ENCODE measurements at places on chromosomes 6 and 20.

DNA sequence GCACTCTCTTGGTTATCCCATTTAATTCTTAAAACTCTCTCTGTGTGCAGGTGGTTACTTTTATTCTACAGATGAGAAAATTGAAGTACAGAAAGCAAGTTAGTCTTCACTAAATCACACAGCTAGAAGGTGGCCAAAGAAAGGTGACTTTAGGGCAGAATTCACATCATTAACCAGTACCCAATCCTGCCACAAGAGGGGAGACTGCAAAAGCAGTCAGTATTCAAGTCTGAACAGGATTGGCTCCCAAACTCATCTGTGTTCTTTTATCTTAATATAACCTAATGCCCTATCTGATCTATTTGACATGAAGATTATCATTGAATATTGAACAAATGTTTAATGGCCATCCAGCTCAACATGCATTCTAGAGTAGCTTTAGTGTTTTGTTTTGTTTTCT lies 225.3 kb upstream of the FAM83B start:
- no peak for DNase-seq

DNA sequence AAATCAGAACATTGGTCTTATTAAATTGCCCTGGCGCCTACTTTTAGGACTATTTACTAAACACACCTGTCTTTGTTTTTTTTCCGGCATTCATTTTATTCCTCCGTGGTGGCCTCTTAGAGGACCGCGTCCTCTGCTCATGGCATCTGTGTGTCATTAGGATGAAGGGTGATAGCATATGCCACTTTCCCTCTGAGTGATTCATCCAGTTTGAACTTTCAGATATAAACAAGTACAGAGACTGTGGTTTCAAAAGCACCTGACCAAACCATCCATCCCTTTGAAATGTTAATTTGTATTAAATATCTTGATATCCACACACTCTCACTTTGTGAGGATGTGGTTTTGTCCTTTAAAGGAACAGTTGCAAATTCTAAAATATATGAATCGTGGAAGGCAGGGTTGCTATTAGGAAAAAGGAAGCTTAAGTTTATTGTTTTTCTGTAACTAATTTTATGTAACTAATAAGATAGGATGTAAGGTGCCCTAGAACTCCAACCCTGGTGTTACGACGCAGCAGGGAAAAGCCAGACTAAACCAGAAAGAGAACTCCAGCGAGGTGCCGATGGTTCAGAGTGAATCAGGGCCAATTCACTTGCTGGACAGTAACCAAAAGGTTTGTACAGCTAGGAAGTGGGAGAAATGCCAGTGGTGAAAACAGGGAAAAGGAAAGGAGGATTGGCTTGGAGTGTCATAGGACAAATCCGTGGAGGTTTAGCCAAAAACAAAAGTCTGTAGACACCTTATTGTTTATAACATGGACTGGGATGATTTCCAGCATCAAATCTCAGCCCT lies 98.7 kb downstream of the SHLD1 start:
- DNase-seq = no peak

DNA sequence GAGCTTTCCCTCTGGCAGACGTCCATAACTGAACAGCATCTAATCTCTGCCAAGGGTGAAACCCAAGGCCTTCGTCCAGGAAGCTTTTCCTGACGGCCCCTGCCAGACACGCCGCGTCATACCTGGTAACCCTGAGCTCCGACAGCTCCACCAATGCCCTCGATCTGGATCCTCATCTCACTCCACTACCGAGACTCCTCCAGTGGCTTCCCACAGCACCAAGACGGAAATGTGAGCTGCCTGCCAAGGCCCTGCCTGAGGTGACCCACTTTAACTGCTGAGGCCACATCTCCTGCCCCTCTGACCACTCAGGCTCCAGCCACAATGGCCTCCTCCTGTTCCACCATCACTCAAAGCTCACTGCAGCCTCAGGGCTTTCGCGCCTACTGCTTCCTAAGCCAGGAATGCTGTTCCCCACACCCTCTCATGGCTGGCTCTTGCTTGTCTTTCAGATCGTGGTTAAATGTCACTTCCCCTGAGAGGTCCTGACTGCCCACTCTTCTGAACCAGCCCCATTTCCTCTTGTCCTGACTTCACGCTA lies 143.2 kb downstream of the PREX1 start:
- peak; percentile 39 for DNase-seq

DNA sequence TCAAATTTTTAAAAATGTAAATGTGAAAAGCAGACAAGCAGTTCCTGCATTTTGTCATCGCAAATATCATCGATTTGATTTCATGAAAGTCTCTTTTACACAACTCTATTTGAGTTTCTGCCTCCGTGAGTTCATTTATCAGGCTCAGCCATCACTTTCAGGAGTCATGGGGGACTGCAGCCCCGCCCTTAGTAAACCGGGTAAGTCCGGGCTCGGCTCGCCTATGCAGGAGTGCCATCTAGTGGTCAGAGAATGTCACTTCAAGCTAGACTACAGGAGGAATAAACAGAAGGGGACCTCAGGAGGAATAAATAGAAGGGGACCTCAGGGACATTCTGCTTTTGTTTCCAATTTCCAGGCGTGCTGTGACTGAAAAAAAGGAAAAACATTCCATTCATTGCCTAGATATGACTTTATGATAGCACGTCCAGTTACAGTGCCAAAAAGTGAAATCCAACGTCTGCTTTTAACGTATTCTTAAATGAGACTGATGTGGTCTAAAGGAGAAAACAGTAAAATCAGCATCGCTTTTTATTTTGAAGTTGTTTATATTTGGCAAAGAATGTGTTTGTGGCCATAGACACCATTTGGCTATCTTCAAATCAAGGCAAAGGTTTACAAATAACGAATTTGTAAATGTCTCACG lies 333.9 kb downstream of the HACE1 start:
- peak; percentile 66 for DNase-seq

DNA sequence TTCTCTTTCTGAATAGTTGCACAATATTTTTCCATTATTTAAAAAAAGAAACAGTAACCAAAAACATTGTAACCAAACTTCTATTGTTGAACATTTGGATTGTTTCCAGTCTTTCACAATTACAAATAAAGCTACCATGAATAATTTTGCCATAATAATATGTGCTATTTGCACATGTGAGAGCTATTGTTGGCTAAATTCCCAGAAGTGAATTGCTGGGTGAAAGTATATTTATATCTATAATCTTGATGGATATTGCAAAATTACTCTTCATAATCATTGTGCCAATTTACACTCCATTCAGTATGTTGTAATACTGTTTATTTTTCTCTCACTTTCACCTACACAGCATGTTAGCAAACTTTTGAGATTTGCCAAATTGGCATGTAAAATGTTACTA lies 36.6 kb upstream of the SLC22A16 start:
- DNase-seq = no peak

DNA sequence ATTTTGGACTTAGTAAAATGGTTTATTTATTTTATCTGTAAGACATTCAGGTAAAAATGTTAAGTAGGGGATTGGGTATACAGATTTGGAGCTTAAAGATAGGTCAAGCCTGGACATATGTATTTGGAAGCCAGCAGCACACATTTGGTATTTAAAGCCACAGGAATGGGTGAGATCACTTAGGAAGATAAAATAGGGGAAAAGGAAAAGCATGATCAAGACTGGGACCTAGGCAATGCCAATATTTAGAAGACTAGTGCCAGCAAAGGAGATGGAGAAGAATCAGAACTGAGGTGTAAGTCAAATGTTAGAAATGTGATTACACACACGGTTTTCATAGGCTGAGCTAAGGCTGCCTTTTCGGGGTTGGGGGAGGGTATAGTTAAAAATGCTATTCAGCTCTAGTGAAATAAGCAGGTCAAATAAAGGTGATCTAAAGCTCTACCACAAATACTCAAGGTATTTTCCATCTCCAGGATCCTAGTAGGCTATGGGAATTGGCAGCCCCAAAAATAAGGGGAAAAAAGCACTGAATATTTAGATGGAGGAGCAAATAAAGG lies 20.6 kb downstream of the SLC2A12 start:
- DNase-seq = no peak

DNA sequence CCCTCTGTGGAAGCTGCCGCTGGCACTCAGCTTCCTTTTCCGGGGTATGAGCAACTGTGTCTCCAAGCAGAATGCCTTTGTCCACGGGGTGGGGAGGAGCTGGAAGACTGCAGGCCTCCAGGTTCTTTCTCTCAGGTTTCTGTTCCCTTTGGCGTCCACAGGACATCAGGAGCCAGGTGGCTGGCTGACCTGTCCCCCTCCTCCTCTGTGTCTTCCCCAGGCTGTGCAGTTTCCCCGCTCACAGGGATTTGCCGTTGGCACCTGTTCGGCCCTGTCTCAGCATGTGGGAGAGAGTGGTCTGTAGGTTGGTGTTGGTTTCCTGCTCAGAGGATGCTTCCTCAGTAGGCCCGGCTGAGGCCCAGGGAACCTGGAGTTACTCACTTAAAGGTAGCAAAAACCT lies 43.5 kb downstream of the CDS2 start:
- no peak for DNase-seq

- DNase-seq = no peak
These were observed 66.6 kb downstream of the CLVS2 start for GRCh38 chr6:123062670-123063069.

DNA sequence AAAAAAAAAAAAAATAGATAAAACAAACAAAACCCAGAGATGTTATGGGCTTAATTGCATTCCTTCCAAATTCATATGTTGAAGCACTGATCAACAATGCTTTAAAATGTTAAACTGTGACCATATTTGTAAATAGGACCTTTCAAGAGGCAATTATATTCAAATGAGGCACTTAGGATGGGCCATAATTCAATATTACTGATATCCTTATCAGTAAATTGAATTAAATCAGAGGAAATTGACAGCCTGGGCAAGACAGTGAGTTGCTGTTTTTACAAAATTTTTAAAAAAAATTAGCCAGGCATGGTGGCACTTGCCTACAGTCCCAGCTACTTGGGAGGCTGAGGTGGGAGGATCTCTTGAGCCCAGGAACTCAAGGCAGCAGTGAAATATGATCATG lies 364.1 kb downstream of the GJA1 start:
- DNase-seq = no peak

GRCh38 chr6:42361036-42361435 lies 90.7 kb downstream of the TRERF1 start:
- DNase-seq = no peak

DNA sequence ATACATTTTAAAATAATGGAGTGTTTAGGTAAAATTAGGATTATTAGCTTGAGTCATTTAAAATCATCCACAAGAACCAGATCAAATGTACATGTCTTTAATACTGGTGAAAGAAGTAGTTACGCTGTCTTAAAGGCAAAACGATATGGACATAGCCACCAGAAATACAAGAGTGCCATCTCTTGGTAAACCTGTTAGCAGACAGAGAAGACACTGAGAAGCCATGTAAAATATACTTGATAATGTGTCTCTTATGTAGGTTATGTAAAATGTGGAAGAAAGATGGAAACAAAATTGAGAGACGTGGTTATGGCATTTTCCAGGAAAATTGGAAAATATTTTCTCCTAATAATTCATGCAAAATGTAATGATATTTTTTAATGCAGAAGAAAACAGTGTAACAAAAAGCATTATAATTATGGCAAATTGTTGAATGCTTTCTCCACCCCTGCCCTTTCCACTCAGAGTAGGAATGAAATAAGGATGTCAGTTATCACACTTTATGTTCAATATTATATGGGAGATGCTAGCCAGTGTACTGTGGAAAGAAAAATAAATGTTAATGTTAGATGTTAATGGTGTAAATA lies 12.2 kb upstream of the SLC17A2 start:
- no peak for DNase-seq

GRCh38 chr6:146240322-146240721 lies 211.5 kb downstream of the GRM1 start:
- DNase-seq = no peak

DNA sequence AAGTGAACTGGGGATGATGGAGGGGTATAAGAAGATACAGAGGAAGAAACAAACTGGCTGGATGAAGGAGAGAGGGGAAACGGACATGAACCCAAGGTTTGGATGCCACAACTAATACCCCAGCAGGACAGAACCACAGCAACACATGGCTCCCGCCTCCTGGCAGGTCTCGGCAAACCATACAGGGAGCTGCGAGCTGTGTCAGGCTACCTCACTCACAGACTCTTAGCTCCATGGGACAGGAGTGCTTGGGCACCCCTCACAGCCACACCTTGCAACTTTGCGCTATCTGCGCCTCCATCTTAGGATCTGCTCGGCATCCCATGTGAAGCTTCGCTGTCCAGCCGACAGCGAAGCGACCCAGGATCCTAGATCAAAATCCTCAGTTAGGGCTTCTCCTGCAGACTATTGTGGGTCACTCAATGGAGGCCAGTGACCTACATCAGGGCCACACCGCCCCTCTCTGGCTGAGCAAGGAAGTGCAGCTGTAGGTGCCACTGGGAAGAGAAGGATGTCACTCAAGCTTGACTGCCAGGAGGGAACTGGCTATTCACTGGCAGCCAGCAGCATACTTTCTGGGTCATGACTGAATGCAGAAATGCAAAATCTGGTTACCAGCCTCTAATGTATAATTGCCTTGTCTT lies 174.4 kb upstream of the RIN2 start:
- DNase-seq = peak; percentile 70

GRCh38 chr6:20686142-20686541 lies 151.9 kb downstream of the CDKAL1 start:
- no peak for DNase-seq

- no peak for DNase-seq
These were observed 5.9 kb downstream of the RNF146 start for GRCh38 chr6:127272576-127272975.

DNA sequence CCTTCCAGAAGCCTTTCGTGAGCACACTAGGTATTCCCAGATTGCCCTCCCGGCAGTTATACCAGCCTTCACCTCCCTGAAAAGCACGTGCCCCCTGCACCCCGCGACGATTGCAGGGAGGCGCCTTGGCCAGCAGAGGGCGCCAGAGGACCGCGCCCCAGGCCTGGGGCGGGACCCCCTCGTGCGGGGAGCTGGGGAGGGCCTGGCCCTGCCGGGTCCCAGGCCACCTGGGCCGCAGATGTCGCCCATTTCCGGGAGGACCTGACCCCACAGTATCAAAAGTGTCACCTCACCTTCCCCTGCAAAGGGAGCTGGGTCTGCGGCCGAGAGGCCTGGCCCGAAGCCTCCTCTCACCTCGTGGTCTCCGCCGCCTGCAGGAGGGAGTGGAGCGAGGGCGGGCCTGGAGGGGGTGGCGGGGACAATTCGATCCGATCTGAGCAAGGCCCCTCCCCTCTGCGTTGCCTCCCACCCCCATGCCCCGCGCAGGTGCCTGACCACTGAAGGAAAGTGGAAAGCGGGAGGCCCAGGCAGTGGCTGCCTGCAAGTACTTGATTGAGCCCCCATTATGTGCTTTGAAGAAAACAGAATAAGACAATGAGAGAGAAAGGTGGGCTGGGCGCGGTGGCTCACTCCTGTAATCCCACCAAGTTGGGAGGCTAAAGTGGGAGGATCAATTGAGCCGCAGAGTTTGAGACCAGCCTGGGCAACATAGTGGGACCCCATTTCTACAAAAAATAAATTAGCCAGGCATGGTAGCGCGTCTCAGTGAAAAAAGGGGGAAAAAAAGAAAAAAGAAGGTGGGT lies 3.5 kb upstream of the SNAI1 start:
- DNase-seq = peak; percentile 57

DNA sequence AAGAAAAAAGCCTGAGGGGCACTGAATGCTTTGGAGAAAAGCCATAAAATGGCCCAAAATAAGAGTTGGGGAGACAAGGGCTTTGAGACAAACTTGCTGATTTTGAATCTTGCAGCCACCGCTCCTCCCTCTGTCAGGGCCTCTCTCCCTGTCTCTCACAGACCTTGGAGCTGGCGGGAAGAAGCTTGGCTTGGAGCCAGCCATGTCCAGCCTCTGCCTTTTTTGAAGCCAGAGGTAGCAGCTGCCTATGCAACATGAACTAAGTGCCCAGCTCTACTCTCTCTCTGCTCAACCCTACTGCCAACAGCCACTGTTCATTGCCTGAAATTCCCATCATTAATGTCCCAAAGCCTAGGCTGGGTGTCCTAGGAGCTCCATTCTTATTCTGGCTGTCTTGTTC lies 63.7 kb upstream of the CTNNBL1 start:
- no peak for DNase-seq

Data from transverse colon (tissue), 4 donors.